ENCODE measurements at places on chromosomes 12 and 14.

DNA sequence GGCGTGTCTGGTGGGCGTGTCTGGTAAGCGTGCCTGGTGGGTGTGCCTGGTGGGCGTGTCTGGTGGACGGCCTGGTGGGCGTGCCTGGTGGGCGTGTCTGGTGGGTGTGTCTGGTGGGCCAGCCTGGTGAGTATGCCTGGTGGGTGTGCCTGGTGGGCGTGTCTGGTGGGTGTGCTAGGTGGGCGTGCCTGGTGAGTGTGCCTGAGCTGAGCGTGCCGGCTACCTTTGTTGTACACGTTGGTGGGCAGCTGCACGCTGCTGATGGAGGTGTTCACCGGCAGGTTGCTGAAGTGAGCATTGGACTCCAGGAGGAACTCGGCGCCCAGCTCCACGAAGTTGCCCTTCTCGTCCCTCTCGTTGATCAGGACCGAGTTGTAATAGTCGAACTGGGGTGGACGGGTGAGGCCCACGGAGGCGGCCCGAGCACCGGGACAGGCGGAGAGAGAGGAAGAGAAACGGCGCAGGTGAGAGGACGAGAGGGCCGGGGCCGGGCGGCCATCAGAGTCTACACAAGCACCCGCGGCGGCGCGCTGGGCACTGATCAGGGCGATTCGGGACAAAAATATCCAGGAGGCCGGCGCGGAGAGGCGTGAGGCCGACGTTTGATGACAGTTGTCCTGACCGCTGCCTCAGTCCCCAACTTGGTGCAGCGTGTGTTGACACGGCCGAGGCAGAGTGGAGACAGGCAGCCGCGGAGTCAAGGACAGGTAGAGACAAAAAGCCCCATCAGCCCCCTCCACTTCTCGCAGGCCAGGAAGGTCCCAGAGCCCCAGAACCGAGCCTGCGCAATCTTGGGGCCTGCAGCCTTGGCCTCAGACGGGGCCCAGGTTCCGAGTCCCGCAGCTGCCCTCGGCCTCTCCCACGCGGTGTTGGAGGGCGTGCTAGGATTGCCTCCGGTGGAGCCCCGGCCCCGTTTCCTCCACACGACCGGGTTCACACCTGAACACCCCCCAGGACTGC lies 10.5 kb downstream of the CACNA2D4 start:
- no peak for DNase-seq

DNA sequence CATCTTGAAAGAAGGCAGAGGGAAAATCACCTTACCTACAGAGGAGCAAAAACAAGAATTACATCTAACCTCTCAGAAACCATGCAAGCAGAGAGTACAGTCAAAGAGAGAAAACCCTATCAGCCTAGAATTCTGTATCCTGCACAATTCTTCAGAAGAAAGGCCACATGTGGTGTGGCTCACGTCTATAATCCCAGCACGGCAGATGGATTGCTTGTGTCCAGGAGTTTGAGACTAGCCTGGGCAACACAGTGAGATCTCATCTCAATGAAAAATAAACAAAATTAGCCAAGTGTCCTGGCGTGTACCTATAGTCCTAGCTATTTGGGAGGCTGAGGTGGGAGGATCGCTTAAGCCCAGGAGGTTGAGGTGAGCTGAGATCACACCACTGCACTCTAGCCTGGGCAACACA lies 48.2 kb downstream of the ATF7 start:
- DNase-seq, result no peak

- no peak for DNase-seq
Observed at GRCh38 chr12:131075194-131075593, 121.5 kb downstream of the ADGRD1 start.

GRCh38 chr12:74977832-74978481 lies 231.7 kb downstream of the KCNC2 start:
- no peak for DNase-seq

DNA sequence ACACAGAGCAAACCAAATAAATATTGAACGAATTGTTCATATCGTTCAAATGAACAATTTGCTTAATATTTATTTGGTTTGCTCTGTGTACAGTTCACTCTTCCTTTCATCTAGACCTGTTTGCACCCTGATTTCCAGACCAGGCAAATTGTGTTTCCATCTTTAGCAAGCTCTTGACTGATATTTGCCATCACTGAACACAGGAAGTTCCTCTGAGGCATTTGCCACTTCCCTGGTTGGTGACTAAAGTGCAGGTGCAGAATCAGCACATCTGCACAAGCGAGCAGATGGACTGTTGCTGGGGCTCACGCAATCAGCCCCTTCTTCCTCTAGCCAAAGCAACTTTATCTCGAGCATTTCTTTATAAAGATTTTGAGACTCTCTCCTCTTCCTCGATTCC lies 112.9 kb downstream of the DAAM1 start:
- no peak for DNase-seq

GRCh38 chr12:3200032-3200617 lies 122.9 kb downstream of the TSPAN9 start:
- DNase-seq, result no peak

DNA sequence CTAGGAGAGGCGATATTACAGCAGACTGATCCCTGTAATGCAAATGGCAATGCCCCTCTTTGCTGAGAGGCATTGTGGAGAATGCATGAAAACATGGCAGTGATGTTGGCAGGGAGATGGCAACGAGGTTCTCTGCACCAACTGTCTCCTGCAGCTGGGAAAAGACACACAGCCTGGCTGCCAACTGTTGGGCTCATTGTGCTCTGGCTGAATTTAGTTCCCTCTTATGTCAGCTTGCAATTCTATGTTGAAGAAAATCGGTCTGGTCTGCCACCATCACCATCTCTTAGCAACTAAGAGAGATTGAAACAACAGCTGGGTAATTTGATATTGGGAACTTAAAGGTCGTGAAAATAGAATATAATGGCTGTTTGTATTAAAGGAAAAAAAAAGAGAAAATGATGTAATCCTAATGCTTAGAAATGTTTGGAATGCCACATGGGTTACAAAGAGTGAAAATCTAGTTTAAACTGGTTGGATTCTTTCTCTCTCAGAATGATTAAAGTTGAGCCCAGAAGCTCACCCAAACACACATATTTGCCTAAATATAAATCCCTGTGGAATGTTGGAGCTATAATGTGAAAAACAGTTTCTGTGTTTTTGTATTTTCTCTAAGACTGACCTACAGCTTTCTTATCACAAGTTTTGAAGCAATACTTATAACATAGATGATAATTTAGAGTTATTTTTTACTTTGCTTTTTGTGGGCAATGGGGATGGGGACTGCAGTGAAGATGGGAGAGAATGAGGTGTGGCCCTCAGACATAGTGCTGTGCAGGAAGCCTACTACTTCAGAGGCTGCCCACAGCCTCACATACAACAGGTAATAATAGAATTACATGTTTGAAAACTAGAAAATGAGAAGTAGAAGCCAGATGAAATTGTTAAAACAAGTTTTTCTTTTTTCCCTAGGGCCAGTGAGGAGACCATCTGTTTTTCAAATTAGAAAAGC lies 143.7 kb downstream of the AKAP6 start:
- DNase-seq, result no peak

DNA sequence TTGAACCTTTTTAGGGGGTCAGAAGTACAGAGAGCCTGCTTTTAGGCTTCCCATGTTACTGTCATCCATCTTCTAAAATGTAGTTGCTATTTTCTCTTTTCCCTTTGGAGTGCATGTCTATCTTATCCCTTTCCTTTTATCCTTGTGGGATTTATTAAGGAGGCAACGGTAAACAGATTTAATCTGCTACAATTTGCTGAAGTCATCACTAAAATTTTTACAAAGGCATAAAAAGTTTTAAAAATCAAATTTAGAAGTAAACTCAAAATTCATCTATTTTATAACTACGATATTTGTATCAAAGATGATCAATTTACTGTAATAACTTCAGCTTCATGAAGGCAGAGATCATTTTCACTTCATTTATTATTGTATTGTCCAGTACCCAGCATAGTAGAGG lies 118.7 kb downstream of the RPS6KA5 start:
- DNase-seq, result no peak

- DNase-seq, result no peak
Observed at GRCh38 chr14:88303041-88303440, 20.0 kb downstream of the KCNK10 start.

DNA sequence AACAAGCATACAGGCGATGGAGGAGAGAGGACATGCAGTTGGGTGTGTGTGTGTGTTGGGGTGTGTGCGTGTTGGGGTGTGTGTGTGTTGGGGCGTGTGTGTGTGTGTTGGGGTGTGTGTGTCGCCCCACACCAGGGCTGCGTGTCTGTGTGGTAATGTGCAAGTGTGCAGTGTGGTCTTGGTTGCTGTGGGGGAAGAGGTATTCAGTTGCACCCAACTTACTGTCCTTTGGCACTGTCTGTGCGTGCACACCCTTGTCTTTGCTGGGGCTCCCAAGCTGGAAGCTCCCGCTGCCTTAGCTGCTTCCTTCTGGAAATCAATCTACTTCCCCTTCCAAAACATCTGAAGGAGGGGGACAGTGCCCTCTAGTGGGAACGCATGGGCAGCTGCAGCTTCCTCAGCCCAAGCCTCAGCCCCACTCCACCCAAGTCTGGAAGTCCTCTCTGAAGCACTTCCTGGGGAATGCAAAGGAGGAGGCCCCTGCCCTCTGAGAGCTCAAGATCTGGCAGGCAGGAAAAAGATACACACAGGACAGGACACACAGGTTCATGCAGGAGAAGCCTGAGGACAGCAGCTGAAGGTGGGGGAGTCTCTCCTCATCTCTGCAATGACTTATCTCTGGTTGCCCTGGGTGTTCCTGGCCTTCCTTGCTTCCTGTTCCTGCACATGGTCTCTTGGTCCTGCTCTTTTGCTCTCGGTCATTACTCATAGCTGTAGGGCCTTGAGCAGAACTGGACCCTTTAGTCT lies 13.1 kb downstream of the ASIC1 start:
- DNase-seq, result peak; percentile 51

DNA sequence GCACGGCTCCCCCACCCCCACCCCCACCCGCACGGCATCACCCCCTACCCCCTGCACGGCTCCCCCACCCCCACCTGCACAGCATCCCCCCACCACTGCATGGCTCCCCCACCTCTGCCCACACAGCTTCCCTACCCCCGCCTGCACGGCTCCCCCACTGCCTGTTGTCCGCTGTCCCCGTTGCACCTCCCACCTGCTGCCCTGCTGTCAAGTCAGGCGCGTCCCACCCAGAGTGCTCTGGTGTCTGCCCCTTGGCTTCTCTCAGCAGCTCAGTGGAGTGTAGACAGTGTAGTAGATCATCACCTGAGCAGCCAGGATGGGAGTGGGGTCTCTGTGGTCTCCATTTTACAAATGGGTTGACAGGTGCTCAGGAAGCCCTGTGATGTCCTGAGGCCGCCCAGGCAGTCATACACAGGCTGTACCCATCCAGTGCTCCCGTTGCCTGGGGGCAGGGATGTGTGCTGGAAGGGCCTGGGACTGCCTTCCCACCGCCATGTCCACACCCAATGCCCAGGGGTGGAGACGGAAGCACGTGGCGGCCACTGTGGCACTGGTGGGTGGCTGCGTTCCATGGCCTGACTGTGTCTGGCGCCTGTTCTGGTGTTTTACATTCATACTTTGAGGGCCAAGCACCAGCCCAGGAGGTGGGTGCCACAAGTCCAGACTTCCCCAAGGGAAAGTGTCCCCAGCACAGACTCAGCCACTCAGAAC lies 32.5 kb downstream of the PACS2 start:
- no peak for DNase-seq

GRCh38 chr14:87952307-87953094 lies 40.5 kb downstream of the GALC start:
- no peak for DNase-seq

DNA sequence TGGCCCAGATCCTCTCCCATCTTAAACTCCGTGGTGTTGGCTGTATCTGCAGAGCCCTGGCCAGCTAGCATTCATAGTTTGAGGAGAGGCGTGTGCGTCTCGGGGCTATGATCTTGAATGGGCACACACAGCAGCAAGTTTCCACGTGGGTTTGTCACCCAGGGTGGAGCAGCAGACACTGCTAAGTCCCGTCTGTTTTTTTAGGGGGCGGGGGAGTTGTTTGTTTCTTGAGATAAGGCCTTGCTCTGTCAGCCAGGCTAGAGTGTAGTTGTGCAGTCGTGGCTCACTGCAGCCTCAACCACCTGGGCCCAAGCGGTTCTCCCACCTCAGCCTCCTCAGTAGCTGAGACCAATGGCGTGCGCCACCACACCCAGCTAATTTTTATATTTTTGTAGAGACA lies 20.1 kb upstream of the TEX22 start:
- no peak for DNase-seq

- no peak for DNase-seq
Observed at GRCh38 chr12:49983892-49984291, 11.1 kb downstream of the AQP6 start.

Measured in LNCaP clone FGC (cell line).